Kidney (tissue), 22 donors: ENCODE measurements at places on chromosomes 6 and 20.

DNA sequence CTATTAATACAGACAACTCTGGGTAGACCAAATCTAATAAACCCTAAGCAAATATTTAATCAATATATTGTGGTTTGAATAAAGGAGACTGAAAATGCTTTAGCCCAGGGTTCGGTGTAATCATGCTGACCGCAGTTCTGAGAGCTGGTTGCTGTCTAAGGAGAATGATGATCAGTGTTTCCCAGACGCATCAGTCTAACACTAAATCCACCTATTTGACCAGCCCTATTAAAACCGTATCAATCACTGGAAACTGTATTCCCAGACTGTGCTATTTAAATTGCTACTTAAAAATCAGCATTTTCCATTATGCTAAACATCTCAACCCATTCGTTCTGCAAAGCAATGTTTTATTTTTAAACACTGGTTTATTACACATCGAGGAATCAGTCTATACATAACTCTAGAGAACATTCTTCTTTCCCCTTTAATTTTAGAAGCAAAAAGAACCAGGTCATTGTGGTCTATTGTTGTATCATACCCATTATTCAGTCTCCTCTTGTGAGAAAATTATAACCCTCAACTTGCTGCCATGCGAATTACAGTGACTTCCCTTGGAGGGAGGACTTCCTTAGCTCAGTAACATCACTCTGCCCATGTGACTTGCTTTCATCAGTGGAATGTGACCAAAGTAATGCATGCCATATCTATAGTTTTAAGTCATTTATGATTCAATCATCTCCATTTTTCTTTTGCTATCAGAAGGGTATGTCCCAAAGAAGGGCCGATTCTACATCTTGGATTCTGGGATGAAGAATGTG is 515.2 kb upstream of the JAG1 start:
- DNase-seq = no peak

DNA sequence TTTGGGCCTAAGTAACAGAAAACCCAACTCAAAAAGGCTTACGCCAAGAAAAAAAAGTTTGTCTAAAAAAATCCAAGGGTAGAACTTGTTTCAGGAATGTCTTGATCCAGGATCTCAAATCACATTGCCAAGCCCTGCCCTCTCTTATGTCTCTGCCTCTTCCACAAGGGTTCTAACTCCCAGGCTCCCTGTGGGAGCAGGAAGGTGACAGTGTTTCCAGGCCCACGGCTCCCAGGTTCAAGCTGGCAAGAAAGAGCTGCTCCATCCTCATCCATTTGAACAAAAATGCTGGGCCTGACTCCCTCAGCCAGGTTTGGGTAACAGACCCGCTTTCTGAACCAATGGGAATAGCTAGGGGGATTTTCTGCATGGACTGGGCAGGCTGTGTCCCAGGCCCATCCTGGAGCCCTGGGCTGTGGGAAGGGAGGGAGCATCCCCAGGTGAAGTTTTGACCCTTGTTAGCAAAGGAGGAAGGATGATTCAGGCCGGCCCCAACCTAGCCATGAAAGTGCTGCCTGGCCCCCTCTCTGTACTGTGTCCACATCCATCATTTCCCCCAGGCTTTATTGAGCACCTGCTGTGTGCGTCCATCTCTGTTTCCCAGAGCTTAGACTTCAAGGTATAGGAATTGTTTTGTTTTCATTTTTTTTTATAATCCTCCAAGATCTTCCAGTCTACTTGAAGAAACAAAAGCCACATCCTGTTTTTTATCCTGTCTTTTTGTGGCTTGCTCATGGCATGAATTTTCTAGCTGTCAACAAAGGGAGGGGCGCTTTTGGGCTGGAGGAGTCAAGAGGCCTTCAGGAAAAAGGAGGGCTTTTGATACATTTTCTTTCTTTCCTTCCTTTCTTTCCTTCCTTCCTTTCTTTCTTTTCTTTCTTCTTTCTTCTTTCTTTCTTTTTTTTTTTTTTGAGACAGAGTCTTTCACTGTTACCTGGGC is 159.8 kb downstream of the TFAP2C start:
- DNase-seq = no peak

GRCh38 chr20:47818996-47819609 is 33.8 kb upstream of the SULF2 start:
- no peak for DNase-seq

- peak; percentile 25 for DNase-seq
These were observed 113.1 kb downstream of the C6orf58 start for GRCh38 chr6:127690092-127690491.

DNA sequence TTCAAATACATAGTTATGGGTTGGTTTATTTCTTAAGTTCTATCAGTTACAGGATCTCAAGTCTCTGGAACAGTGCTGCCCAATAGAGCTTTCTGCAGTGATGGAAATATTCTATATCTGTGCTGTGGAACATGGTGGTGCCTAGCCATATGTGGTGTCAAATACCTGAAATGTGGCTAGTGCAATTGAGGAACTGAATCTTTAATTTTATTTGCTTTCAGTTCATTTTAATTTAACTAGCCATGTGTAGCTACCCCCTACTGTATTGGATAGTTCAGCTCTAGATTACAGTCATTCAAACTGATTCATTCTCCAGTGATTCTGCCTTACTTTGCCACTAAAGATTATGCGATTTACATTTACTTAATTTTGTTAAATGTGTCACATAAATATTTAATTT is 503.2 kb downstream of the CDKAL1 start:
- no peak for DNase-seq

DNA sequence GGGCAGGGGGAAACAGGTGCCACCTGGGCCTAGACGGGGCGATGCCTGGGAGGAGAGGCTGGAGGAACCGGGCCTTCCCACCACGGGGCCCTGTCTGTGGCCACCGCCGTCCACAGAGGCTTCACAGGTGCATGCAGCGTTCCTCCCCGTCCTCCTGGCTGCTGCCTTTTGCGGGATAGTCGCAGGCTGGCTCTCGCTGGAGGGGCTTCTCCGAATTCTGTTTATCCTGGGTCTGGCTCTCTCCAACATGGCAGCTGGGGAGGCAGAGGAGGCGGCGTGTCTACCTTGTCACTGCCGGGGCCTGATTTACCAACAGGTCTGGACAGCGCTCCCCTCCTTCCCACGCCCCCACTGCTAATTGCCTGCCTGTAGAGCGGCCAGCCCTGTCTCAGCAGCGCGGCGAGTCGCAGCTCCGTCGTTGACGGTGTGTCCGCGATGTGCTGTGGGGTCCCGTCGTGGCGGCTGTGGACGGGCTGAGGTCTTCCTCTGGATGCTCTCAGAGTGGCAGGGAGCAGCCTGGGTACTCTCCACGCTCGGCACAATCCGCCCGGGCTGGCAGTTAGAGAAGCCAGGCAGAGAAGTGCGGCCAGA is 262.9 kb downstream of the TAF4 start:
- peak; percentile 20 for DNase-seq

- DNase-seq = no peak
These were observed 16.1 kb upstream of the HFE start for GRCh38 chr6:26071135-26071534.

GRCh38 chr20:49568278-49569151 is 578 bp upstream of the PTGIS start:
- no peak for DNase-seq

DNA sequence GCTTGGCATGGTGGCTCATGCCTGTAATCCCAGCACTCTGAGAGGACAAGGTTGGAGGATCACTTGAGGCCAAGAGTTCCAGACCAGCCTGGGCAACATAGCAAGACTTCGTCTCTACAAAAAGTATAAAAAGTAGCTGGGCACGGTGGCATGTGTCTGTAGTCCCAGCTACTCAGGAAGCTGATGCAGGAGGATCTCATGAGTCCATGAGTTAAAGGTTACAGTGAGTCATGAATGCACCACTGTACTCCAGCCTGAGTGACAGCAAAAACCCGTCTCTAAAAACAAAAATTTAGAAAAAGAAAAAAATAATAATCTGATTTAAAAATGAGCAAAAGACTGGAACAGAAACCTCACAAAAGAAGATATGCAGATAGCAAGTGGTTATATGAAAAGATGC is 279.7 kb downstream of the RNGTT start:
- no peak for DNase-seq

- no peak for DNase-seq
These were observed 33.8 kb upstream of the OSTM1 start for GRCh38 chr6:108108374-108108773.

- DNase-seq = no peak
These were observed 27.9 kb downstream of the GHRH start for GRCh38 chr20:37233548-37234253.

DNA sequence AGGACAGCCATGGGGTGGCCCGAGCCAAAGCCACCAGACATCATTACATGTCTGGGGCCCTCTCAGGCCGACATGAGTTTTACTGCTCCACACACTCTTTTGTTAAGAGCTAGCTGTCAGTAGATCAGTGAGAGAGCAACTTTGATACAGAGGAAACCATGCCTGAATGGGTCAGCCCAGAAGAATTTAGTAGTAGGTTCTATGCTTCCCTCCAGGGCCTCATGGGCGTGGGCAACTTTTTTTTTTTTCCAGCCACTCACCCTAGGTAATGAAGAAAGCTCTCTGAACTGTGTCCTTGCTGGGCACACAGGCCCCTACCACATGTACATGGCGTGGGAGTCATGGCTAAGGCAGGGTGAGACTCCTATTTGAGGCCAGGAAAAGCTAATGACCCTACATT is 38.8 kb downstream of the HLA-F start:
- DNase-seq = no peak

GRCh38 chr20:19868441-19868840 is 110.4 kb downstream of the RIN2 start:
- DNase-seq = no peak

DNA sequence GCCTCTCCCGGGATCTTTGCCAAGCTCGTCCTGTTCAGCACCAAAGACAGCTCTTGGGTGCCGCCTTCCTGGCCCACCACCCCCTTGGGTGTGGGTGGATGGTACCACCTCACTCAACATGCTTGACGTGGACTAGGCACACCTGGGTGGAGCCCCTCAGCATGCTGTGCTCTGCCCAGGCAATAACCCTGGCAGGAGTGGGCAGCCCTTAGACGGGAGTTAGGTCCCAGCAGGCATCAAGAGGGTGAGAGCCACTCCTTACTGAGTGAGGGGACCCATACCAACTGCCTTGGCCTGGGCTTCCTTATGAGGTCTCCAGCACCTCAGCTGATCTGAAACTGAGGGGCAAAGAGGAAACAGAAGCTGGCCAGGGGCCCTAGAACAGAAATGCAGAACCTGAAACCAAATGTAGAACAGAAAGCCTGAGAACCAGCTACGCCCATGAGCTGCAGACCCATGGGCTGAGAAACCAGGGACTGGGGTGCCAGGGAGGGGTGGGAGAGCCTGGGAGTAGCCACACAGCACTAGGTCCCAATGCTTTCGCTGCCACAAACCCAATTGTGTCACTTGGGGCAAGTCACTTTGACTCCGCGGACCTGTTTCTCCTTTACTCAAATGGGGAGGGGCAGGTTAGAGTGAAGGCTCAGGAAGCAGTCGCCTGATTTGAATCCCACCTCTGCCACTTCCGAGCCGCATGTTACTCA is 2.0 kb downstream of the FGD2 start:
- no peak for DNase-seq

DNA sequence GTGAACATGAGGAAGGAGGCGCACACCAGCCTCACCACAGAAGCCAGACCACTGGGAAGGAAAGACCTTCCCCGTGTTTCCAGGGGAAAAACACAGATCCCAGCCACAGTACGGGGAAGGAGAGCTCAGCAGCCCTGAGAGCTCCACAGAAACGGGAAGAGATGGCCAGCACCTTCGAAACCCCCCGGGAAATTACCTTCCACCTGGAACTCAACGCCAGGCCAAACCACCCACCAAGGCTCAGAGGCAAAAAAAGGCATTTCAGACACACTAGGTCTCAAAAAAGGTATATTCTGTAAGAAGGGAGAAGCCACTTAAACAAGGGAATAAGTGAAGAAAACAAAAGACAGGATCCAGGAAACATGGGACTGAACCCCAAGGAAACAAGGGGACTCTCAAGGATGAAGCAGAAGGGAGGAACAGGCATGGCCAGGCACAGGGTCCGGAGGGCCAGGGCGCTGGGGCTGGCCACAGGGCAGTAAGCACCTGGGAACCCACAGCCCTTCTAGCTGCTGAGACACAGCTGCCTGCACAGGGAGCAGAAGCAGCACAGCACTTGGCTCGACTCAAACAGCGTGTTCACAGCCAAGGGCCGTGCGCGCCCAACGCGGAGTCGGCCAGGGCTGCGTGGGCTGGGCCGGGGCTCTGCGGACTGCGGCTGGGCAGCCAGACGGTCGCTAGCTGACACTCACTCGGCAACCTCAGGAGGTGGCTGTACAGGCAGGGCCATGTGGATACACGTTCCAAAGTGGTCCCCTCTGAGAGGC is 44.6 kb downstream of the TAF4 start:
- no peak for DNase-seq

GRCh38 chr6:94129926-94130325 is 710.6 kb upstream of the EPHA7 start:
- no peak for DNase-seq

DNA sequence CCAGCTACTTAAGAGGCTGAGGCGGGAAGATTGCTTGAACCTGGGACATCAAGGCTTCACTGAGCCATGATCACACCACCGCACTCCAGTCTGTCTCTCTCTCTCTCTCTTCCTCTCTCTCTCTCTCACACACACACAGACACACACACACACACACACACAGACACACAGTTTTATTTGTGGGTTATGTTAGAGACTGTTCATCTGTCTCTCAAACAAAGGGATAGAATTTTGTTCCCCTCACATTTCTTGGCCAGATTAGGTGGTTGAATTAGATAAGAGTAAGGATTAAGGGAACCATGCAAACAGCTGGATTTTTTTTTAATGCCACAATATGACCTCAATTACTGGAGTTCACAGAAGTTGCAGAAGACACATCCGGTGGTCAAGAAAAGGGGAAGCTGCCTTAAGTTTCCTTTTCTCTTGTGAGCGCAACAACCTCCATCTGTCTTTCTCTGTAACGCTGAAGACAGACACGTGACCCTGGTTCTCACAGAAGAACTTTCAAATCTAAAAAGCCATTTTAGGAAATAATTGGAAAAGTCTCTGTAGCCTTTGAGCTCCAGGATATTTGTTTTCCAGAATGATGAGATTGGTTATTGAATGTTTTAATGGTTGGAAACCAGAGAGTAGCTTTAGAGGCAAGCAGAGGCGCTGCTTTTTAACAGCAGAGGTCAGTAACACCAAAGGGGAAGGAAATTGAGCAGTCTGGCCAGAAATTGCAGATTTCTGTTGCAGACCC is 32.9 kb upstream of the LGSN start:
- peak; percentile 39 for DNase-seq

GRCh38 chr6:34350137-34350933 is 42.1 kb downstream of the NUDT3 start:
- no peak for DNase-seq
